Peyer's patch (tissue), 4 donors: ENCODE measurements at places on chromosomes 12 and 14.
A peak's percentile ranks its signal among the peaks of the same experiment; 100 is the strongest.

DNA sequence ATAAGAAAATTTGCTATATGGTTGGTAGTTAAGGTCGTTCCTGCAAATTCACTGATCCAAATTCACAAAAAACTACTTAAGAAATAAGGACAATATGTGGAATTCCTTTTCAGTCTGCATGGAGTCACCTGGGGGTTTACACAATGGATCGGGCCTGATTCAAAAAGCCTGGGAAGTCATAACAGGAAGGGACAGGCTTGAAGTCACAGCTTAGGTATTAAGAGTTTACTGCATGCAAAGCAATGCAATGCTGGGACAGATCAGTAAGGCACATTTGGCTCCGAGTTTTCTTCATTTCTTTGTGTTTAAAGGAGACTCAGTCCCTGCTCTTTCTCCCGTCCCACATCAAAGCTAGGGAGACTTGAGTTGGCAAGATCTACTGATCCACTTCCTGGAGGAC lies 153.3 kb downstream of the NTF3 start:
- no peak for DNase-seq

DNA sequence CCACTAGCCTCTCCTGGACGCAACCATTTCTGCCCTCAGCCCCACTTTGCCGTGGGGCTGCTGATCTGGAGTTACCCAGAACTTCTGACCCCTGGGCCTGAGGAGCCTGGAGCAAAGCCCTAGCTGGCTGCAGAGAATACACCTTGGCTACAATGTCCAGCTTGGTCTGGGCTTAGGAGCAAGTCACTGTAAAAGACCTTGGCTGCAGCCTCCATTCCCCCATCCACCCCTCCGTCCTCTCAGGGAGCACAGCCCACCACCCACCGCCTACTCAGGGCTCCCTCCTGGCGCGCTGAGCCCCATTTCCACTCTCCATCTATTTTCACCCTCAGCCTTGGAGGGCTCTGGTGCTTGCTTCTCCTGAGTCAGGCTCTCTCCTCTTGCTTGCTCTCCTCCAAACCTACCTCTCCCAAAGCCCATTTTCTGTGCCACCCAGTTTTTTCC lies 42.9 kb downstream of the ERH start:
- DNase-seq = no peak

GRCh38 chr14:89507521-89507920 lies 90.5 kb upstream of the FOXN3 start:
- no peak for DNase-seq

- DNase-seq = no peak
These were observed 33.5 kb upstream of the CHST11 start for GRCh38 chr12:104423273-104423672.

- no peak for DNase-seq
These were observed 102.4 kb downstream of the ESR2 start for GRCh38 chr14:64191756-64192155.

GRCh38 chr12:79168687-79169086 lies 304.1 kb downstream of the SYT1 start:
- no peak for DNase-seq

GRCh38 chr12:31337952-31338351 lies 12.0 kb upstream of the SINHCAF start:
- no peak for DNase-seq

DNA sequence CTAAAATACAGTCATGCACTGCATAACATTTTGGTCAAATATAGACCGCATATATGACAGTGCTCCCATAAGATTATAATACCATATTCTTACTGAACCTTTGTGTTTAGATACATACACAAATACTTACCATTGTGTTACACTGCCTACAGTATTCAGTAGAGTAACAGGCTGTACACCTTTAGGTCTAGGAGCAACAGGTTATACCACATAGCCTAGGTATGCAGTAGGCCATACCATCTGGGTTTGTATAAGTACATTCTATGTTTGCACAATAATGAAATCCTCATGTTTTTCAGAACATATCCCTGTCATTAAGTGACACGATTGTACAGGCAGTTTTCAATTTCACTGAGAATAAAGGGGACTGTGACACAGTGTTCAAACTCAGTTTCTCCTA lies 22.3 kb downstream of the KDM5A start:
- no peak for DNase-seq

- no peak for DNase-seq
These were observed 62.7 kb downstream of the TTC6 start for GRCh38 chr14:37658156-37658555.

GRCh38 chr12:83245156-83245555 lies 558.5 kb downstream of the TMTC2 start:
- no peak for DNase-seq

DNA sequence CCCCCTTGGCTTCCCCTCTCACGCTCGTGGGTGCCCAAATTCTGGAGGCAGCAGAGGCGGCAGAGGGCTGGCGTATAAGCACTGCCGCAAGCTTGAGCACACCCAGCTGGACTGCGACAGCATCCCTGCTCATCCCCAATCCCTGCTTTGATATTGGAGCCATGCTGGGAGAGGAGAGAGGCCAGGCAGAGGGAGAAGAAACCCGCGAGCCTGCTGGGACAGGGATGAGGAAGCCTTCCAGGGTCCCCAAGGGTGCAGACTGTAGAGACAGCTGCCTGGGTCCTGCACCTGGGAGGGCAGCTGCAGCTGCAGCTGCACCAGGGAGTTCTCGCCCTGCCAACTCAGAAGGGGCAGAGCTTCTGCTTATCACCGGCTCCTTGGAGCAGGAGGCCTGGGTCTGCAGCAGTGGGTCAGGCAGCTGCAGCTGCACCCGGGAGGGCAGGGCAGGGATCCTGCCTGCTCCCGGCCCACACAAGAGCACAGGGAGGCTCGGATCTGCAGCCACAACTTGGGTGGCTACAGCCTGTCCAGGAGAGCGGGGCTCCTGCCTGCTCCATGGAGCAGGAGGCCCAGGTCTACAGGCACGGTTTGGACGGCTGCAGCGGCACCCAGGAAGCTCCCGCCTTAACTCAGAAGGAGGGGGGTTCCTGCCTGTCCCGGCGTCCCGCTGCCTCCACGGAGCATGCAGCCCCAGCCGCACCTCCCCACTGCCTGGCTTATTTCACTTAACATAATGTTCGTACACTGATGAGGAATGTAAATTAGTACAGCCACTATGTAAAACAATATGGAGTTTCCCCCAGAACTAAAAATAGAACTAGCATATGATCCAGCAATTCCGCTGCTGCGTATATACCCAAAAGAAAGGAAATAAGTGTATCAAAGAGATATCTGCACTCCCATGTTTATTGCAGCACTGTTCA lies 60.4 kb upstream of the SGPP1 start:
- DNase-seq = no peak

GRCh38 chr14:62736048-62737043 lies 308.9 kb downstream of the KCNH5 start:
- no peak for DNase-seq

DNA sequence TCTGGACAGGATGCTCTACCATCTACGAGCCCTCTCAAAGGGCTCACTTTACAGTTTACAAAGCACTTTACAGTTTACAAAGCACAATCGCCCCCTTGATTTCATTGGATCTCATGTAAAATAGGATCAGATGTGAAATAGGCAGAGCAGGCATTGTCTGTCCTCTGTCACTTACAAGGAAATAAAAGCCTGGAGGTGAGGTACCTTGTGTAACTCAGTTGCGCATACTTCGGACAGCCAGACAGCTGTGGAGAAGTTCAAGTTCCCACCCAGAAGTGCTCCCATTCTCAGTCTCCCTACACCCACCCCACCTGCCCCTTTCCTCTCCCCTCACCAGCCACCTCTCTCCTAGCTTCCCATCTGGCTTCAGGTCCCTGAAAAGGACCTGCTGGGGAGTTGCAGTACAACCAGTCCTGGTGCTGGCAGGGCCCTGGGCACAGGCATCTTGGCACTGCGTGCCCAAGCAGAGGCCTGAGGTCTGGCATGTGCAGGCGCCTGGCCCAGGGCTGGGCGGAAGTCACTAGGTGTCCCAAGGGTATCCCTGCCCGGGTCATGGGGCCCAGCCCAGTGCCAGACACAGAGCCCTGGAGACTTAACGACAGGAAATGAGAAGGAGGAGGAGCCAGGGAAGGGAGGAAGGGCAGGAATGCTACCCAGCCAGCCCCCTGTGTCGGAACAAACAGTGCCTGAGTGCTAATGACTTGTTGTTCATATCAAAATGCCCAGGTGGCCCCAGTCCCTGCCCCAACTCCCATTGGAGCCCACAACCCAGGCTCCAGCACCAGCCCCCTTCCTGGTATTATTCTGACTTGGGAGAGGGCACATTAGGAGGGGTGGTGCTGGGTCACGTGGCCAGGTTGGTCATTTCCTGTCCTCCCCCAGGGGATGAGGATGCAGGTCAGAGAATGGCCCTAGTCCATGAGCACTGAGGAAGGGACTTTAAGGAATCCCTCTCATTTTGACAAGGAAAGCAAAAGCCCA lies 5.4 kb downstream of the RAPGEF3 start:
- peak; percentile 69 for DNase-seq

DNA sequence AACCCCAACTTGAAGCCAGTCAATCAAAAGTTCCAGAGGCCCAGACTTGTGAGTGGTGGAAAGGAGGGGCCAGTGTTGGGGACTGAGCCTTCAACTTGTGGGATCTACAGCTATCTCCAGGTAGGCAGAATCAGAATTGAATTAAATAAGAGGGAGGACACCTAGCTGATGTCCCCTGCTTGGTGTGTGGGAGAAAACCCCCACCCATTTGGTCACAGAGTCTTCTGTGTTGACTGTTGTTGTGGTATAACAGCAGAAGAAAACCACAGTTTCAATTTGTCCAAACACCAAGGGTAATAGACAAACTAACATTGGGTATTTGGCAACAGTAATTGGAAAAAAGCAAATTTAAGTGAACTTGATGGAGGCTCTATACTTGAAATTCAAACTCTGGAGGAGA lies 3.4 kb upstream of the GCH1 start:
- DNase-seq = no peak

DNA sequence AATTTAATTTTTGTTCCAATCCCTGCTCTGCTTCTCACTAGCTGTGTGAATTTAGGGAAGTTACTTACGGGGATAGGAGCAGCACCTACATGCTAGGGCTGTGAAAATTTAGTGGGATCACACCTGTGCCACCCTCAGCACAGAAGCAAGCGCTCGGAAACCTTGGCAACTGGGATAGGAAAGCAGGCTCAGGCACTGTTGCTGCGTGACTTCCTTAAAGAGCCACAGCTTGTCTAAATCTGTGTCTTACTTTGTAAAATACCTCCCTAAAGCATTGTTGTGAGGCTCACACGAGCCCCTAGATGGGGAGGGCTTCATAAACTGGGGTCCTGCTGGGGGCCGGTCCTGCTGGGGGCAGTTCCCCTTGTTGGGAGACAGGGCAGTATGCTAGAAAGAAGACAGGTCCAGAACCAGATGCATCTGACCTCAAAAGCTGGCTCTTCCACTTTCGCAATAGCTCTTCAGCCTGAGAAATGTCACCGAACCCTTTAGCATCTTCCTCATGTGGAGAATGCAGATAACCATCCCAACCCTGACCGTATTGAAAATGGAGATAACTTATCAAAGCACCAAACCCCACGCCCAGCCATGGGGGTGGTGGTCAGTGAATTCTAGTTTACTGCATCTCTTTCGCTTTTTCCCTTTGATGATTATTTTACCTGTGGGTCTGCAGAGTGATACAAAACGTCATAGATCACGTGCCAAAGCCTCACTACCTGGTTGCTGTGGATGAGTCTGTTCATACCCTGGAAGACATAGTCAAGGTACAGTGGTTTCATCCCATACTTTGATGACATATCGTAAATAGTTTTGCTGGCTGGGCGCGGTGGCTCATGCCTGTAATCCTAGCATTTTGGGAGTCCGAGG lies 54.1 kb downstream of the AK7 start:
- DNase-seq = no peak

DNA sequence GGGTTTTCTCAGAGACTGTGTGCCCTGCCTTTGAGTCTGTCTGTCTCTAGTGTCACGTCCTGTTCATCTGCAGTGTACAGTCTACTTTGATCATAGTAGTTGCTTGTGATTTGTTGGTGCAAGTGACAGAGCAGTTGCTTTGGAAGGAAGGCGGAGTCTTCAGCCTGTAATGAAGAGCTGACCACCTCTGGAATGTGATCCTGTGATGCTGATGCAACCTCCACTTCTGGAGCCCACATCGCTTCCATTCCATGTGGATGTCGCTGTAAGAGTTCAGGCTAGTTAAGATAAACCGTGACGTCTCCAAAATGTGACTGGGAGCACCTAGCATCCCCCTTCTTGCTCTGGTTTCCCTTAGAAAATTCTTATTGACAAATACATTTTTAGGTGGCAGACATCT lies 51.8 kb downstream of the PELI2 start:
- no peak for DNase-seq

GRCh38 chr14:93431036-93431670 lies 414 bp downstream of the UNC79 start:
- no peak for DNase-seq

DNA sequence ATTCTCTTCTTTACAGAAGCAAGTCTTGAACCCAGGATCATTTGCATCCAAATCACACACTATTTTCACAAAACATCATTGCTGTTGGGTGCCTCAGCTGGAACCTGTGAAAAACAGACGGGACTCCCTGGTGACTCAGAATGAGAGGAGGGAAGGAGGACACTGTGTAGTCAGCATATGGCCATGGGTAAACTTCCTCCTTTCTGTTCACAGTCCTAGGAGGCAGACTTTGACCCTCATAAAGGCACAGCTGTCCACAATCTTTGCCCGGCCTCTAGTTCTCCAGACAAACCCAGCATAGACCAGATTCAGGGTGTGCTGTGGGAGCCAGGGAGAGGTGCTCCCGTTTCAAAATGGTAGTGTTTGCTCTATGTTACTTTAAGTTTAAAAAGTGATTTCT lies 62.0 kb downstream of the DYRK2 start:
- DNase-seq = peak; percentile 84

GRCh38 chr12:76030341-76031080 lies 1.1 kb downstream of the PHLDA1 start:
- peak; percentile 22 for DNase-seq

GRCh38 chr12:93229494-93230325 lies 148.0 kb upstream of the NUDT4 start:
- no peak for DNase-seq

DNA sequence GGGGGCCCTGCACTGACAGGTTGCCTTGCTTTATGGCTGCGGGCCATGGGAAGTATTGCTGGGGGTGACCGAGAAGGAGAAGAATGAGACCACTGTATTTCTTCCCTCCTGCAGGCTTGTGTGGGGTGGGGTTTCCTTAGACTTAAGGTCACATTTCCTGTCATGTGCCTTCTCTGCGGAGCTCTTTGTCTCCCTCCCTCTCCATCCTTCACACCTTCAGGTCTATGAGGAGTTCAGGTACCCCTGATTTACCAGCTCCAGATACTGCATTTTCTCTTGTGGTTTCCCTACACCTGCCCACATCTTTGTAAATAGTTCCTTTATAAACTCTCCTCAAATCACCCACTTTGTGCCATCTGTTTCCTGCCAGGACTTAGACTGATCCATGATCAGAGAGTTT lies 3.6 kb downstream of the FNTB start:
- no peak for DNase-seq

DNA sequence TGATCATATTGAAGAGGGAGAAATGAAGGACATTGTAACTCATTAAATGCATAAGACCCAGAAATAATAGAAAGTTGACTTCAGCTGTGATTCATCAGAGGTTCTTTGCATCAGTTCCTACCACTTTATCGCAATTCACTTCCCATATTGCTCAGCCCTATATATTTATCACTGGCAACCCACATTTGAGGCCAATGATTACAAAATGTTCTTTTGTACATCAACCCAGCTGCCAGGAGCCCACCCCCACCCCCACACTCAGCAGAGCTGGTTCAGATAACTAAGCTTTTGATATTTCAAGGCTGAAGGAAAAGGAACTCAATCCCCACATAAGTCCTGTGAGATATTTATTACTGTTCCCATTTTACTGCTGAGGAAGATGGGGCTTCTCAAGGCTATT lies 51.2 kb upstream of the TMPO start:
- DNase-seq = no peak
